Esophagus squamous epithelium (tissue), 5 donors: ENCODE measurements at places on chromosomes 4 and X.

GRCh38 chr4:153067376-153067775, 131.3 kb downstream of the FHDC1 start:
- no peak for DNase-seq

- no peak for DNase-seq
Observed at GRCh38 chr4:70943114-70943513, 40.9 kb downstream of the MOB1B start.

DNA sequence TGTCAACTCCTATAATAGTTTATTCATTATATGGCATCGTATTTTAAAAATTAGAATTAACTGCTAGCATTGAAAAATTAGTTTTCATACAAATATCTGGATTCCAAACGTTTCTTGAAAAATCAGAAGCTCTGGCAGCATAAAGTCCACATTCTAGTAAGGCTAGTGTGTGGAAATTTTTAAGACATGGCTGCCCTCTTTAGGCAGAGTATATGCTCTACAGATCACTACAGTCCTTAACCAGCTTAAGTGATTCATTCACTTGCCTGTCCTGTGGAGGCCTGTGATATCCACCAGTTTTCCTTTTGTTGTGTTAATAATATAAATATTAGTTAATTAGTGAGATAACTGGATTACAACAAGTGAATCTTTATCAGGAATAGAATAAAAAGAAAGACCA, 287.2 kb downstream of the OPHN1 start:
- DNase-seq: no peak

DNA sequence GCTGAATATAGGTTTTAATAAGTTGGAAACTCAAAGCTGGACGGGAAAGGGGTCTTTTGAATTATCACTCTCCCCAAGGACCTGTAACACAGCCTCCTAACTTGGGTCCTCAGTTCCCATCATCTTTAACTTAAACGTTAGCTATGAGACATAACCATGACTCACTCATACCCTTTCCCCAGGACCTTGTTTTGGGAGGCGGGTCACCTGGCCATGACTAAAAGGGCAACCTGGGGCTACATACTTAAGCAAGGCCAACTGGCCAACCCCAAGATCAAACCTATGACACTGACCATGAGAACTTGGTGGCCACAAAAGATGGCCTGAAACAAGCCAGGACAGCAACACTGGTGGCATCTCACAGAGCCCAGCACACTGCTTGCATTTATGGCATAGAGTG, 89.0 kb downstream of the SH3KBP1 start:
- DNase-seq: no peak

GRCh38 chr4:126354784-126355183, 1040.0 kb downstream of the FAT4 start:
- no peak for DNase-seq

DNA sequence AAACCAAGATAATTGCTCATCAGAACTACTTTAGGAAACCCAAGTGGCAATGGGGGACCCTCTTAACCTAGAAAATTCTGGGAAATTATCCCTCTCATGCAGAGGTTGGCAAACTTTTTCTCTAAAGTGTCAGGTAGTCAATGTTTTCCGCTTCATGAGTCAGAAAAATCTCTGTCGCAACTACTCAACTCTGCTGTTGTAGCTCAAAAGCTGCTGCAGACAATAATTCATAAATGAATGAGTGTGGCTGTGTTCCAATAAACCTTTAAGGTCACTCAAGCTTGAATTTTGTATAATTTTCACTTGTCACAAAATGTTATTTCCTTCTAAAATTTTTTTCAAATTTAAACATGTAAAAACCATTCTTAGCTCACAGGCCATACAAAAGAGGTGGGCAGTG, 193.4 kb upstream of the MID1 start:
- no peak for DNase-seq
